Fibroblast of upper back skin (primary cell): ENCODE measurements at places on chromosomes 7 and 10.

- no peak for DNase-seq
These were observed 13.2 kb upstream of the UNCX start for GRCh38 chr7:1219498-1219897.

GRCh38 chr7:128322040-128322643, 21.6 kb downstream of the RBM28 start:
- DNase-seq = peak; percentile 59

DNA sequence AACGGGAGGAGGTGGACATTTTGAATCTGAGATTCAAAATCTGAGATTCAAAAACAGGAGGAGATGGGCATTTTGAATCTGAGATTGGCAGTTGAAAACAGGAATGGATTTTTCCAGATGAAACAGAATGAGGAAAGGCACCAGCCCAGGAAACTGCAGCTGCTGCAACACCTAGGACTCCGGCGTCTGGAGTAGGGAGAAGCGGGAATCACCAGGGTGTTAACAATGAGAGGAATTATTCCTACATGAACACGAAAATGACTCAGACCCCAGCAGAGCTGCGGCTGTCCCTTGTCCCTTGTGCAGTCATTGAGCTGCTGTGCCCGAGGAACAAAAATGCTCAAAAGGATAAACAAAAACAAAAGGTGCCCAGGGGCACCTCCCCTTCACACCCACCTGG, 59.9 kb upstream of the KAT6B start:
- no peak for DNase-seq

GRCh38 chr10:112811741-112812551, 138.1 kb upstream of the TCF7L2 start:
- DNase-seq = peak; percentile 96

GRCh38 chr10:93678805-93679587, 23.4 kb downstream of the FRA10AC1 start:
- DNase-seq = no peak

DNA sequence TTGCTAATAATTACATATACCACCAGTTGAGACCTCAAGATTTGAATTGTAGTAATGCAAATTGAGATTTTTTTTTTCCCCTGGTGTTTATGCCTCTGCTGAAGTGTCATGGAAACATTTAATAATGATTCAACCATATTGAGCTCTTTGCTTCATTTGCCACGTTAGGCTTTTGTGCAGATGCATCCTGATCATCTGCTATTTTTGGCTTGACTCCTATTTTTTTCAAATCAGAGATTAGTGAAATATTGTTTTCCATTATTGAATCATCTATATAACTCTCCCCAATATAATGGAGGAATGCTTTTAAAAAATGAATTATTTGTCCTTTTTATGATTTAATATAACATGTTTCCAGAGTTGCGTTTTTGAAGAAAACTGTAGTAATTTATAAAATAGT, 115.1 kb downstream of the SRI start:
- DNase-seq = no peak

DNA sequence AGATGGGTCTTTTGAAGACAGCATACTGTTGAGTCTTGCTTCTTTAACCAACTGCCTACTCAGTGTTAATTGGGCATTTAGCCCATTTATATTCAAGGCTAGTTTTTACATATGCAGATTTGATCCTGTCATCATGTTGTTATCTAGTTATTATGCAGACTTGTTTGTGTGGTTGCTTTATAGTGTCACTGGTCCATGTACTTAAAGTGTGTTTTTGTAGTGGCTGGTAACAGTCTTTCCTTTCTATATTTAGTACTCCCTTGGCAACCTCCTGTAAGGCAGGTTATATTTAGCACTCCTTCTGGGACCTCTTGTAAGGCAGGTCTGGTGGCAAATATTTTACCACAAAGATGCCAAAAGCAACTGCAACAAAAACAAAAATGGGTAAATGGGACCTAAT, 66.7 kb downstream of the TES start:
- DNase-seq = no peak

DNA sequence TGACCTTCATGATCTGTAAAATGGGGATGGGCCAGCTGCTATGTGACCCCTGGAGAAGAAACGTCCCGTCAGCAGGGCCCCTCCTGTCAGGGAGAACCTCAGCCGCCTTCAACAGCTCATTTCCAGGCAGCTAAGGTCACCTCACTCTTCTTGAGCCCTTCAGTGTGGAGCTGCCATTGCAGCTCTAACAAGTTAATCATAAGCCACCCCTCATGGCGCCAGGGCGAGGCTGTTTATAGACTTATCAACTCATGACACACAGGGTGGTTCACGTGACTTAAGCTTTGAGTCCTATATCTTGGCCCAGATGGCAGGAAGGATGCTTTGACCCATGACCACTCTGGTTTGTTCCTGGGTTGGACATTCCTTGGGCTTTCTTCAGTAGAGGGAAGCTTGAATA, 315.1 kb downstream of the TNS3 start:
- DNase-seq = no peak

DNA sequence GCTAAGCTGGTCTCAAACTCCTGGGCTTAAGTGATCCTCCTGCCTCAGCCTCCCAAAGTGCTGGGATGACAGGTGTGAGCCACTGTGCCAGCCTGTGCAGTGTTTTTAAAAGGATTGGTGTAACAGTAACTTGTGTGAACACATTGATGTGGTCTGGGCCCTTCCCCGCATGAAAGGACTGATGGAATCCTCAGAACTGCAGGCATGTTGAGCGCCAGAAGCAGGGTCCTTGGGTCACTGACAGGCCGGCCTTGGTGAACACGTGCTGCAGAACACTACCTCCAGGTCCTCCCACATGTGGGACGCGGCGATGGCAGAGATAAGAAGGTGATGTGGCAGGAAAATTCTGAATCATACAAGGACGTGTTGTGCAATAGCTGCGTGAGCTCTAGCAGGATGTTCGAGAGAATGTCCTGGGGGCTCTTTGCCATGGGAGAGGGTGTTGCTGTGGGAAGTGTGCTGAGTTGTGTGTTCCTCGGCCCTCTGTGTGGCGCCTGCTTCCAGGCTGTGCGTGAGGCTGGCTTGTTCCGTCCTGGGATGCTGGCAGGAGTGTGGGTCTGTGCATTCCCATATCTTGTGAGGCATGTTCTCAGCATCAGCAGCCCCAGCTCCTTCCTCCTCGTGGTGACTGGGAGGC, 68.2 kb downstream of the DNAJB6 start:
- DNase-seq = peak; percentile 69

DNA sequence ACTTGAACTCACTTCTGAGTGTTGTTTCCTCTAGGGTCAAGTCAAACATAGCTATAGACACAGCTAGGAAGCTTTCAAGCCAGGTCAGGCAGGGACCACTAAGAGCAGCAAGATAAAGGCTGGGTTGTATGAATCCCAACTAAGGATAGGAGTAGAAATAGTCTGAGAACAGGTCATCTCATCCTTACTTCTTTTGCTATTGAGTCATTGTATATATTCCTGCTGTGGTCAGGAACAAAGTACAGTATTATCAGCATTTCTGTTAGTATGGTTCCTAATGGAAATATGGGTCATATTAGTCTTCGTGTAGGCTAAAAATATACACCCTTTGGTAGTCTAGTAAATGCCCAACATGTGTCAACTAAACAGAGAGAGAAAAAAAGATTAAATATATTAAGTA, 145.3 kb downstream of the BTAF1 start:
- DNase-seq = peak; percentile 42
